ENCODE measurements at places on chromosomes 5 and 9.

DNA sequence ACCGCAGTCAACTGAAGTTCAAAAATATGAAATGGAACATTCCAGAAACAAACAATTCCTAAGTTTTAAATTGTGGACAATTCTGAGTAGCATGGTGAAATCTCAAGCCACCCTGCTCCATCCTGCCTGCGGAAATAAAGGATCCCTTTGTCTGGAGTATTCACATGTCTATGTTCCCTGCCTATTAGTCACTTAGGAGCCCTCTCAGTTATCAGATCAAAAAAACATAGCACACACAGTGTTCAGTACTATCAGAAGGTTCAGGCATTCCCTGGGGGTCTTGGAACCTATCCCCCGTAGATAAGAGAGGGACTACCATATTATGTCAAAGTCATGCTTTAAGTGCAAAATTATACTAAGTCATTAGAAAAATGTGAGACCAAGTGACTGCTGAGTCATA is 300.8 kb downstream of the SEMA5A start:
- DNase-seq = no peak

DNA sequence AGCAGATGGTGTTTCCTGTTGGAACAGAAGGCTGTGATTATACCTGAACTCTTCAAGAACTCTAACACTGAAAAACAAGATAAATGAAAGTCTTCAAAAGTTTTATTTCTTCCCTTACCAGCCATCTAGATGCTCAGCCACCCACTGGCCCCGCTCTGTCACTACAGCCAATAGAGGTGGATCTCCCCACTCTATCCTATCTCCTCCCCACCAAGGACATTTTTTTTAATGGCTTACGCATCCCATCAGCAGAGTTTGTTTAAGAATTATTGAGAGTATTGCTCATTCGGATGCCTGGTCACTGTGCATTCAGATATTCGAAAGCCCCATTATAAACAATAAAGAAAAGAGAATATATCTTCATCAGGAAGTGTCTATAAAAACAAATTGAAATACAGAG is 159.4 kb downstream of the RASEF start:
- DNase-seq = no peak

DNA sequence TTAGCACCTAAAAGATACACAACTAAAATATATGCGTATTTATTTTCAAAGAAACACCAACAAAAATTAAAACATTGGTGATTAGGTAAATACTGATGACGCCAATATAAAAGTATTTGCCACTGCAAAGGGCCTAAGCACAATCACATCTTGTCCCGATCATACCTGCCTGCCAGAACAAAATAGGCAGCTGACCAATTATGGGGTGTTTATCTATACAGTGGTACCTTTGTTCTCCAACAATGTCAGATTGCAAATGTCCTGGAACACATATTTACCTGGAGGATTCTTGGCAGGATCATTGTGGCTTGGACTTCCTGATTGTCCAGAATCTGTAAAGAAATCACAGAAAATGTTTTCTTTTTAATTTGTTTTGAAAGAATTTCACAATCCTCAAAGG is 134.5 kb downstream of the NFIB start:
- DNase-seq = no peak

DNA sequence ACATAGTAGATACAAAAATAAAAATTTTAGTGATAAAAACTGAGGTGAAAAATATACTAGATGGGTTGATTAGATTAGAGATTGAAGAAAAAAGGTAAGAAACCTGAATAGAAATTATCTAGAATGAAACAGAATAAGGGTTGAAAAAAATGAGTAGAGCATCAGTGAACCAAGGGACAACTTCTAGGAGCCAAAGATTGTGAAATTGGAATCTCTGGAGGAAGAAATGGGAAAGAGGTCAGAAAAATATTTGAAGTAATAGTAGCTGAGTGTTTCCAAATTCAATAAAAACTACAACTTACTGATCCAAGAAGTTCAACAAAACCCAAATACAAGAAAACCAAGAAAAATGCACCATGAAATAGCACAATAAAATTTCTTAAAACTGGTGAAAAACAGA is 116.6 kb upstream of the STARD4 start:
- no peak for DNase-seq

- no peak for DNase-seq
Observed at GRCh38 chr5:29950416-29951145, 1242.9 kb upstream of the CDH6 start.

DNA sequence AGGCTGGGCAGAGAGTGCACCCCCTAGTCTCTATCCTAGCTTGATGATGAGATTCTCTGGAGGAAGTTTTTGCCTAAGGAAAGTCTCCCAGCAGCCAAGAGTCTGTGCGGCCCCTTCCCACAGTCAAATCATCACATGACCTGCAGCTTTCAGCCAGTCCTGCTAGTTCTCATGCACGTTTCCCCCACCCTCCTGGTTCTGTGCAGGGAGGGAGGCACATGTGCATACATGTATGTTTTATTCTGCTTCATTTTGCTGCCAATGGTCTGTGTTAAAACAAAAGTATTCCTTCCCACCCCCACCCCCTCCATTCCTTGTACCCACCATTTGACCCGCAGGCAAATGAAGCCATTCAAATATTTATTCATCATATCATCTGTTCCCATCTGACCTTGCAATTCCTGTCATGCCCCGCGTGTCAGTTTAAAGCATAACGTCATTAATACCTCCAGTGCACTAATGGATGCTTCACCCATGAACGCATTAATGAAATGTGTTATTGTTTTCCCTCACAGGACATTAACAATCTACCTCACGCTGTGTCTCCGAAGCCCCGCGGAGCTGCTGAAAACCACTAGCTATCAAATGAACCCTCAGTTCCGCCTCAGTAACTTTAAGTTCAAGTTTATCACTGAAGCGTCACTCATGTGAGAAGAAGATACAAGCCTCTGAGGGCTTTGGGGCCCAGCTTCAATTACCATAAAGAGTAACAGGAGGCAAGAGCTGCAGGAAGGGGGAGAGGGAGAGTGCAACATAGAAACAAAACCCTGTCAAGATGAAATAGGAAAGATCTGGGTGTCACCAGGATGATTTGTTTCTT is 139.6 kb downstream of the RASEF start:
- no peak for DNase-seq

GRCh38 chr5:37111426-37112382 is 137.5 kb downstream of the CPLANE1 start:
- no peak for DNase-seq

GRCh38 chr5:90424245-90424644 is 14.7 kb upstream of the CETN3 start:
- DNase-seq = no peak

GRCh38 chr5:12413585-12413984 is 509.3 kb upstream of the CTNND2 start:
- no peak for DNase-seq

GRCh38 chr5:100519075-100519474 is 16.1 kb upstream of the FAM174A start:
- DNase-seq = no peak

GRCh38 chr9:99162759-99163364 is 57.9 kb downstream of the TGFBR1 start:
- peak; percentile 6 for DNase-seq

GRCh38 chr9:117992006-117992405 is 287.8 kb downstream of the TLR4 start:
- DNase-seq = no peak

- no peak for DNase-seq
Observed at GRCh38 chr5:10277773-10278630, 27.9 kb downstream of the CCT5 start.

GRCh38 chr9:7287986-7288385 is 511.6 kb downstream of the DMAC1 start:
- DNase-seq = no peak

DNA sequence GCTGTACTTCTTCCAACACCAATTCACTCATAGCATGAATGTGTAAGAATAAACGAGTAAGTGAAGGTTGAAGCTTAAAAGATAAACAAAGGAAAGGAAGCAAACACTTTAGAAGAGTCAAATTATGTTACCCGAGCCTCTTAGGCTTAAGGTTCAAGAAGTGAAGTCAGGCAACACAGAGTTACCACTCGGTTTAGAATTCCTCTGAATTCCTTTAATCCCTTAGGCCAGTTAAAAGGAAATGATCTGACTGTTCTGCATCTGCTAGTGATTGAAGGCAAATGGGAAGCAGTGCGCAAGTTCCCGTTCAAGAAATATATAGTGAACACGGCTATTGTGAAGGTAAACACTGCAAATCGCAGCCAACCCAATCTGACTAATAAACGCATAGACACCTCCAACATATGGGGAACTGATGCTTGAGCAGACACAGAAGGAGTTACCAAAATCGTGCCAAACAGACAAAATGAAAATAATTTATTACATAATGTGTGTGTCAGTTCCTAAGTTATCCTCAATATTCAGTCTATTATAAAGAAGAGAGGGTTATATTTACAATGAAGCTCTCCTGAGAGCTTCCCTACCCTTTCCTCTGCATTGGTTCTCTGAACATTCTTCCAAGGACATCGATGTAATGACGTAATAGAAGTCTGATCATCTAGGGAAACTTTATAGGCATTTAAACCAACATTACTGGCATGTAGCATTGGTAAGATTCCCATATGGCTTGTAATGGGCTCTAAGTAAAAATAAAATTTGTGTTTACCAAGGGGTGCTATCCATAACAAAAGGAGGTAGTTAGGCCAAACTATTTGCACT is 837.1 kb upstream of the ZNF608 start:
- no peak for DNase-seq

DNA sequence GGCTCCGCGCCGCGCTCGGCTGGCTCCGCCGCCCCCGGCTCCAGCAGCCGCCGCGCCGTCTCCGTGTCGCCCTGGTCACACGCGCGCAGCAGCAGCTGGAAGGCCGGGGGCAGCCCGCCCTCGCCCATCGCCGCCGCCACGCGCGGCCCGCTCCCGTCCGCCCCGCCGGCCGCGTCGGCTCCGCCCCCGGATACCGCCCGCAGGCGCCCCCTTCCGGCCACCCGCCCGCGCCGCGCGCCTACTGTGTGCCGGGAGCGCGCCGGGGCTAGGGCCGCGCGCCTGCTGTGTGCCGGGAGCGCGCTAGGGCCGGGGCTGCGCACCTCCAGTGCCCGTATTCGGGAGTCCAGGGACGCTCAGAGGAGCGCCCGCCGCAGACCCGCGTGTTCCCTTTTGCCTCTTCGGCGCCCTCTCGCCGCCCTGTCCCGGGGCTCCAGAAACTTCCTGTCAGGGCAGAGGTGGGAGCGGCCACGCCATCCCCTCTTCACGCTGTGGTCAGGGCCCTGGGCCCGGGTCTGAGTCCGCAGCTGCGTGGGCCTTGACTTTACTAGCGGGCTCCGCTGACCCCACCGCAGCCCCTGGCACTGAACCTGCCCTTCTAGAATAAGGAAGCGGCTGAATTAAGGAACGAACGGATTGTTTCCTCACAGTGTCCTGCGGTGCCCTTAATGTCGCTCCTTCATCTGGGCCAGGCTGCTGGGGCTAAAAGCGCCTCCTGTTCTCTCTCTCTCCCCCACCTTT is at the start of gene ANKS6:
Gene ANKS6 (minus strand): TSS at position 192 of the 738 bp plus-strand sequence. CDS start 64 bp downstream, at position 128.
- DNase-seq = peak; percentile 37

GRCh38 chr9:120714846-120715388 is 647 bp upstream of the MEGF9 start:
- no peak for DNase-seq

GRCh38 chr9:99121604-99122003 is 16.7 kb downstream of the TGFBR1 start:
- DNase-seq = no peak

- DNase-seq = peak; percentile 75
Observed at GRCh38 chr9:12775679-12776512, 1.1 kb downstream of the LURAP1L start.

DNA sequence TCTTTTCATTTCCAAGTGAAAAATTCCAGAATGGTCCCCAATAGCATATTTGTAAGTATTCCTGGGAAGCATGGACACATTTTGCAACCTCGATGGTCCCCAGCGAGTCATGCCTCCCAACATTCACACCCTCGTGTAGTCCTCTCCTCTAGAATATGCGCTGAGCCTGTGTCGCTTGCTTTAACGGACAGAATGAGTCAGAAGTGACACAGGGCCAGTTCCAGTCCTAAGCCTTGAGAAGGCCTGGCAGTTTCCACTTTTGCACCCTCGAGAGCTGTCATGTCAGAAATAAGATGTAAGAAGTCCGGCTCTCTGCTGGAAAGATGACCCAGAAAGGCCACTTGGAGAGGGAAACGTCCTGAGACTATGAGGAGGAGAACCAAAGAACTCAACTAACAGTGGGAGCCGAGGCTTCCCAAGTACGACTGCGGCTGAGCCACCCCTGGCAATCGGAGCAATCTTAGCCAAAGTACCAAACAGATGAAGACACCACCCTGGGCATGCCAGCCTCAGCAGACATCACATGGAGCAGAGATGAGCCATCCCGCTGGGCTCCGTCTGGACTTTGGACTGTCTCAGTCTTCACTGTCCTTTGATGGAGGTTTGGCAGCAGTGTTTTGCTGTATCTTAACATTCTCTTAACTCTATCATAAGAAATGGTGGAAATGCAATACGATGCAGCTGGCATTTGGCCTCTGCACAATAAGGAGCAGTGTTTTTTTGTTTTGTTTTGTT is 42.6 kb upstream of the GFPT2 start:
- no peak for DNase-seq

DNA sequence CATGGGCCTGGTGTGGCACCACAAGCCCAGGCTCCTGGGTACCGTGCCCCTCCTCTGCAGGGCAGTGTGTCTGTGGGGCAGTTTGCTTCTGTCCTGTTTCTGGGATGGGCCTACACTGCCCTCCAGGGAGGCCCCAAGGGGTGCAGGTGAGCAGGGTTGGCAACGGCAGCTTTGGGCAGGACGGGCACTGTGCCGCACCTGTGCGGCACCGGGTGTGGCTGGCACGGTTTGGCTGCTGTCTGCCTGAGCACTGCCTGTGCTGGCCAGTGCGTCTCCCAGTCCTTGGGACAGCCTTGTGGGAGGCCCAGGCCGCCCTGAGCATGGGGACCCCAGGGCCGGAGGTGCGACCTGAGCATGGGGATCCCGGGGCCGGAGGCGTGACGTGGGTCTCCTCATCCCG is 37.2 kb downstream of the RXRA start:
- DNase-seq = no peak

DNA sequence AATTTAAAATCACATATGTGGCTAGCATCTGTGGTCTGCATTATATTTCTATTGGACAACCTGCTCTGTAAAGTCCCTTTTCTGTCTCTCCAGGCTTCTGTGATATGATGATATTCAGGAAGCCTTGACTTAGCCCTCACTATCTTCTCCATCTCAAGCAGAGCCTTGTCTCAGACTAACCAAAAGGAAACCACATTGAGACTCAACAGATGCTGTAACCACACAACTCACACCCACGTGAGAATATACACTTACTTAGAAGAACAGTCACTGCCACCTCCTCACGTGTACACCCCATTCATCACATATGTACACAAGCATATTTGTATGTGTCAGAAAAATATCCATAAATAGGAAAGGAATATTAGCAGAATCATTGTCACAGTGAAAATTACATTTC is 33.6 kb downstream of the HTR4 start:
- no peak for DNase-seq

- DNase-seq = no peak
Observed at GRCh38 chr5:35203403-35203802, 26.9 kb downstream of the PRLR start.
